ENCODE measurements at places on chromosomes 2 and 18.

DNA sequence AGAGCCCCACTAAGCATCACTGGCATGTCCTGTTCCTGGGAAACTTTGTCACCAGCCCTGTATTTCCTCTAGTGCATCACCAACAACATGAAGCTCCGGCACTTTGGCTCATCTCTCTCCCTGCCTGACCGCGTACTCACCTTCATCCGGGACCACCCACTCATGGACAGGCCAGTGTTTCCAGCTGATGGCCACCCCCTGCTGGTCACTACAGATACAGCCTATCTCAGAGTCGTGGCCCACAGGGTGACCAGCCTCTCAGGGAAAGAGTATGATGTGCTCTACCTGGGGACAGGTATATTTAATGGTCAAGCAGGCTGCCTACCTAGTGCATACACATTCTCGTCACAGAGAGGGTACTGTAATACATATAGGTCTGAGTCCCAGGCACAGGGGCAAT lies 21.0 kb downstream of the SEMA4F start:
- DNase-seq: no peak

- DNase-seq: no peak
These were observed 16.1 kb downstream of the ACOXL start for GRCh38 chr2:110748489-110748867.

DNA sequence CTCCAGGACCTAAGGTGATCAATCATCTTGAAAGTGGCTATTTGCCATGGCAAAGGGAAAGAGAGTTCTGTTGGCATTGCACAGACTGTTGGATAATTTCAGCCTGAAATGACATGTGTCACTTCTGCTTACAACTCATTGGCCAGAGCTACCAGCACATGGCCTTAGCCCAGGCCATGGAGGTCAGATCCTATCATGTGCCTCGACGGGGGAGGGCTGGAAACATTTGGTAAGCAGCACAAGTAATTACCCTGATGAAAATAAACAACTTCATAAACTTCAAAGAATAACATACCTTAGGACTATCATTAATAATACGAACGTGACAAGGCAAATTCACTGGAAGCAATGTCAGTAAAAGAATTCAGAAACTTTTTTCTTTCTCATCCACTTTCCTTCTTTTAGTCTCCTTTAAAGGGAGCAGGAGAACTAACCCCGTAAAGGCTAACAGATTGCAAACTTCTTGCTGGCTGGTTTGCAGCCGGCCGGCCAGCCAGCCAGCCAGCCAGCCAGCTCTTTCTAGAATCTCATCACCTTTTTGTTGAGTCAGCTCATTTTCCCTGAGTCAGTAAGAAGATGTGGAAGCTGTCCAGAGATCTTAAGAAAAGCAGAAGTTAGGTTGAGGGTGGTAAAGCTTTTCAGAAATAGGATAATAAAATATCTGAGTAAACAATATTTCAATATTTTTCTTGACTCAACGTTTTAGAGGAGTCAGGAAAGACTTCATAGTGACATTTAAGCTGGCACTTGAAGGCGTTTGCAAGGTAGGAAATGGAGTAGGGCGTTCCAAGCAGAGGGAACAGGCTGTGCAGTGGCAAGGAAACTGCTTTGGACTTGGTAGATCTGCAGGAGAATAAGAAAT lies 31.9 kb downstream of the CNRIP1 start:
- DNase-seq: no peak

- no peak for DNase-seq
These were observed 80.9 kb downstream of the PPP1R1C start for GRCh38 chr2:182066400-182067087.

- DNase-seq: no peak
These were observed 44.7 kb downstream of the ITSN2 start for GRCh38 chr2:24315669-24316068.

- no peak for DNase-seq
These were observed 38.6 kb downstream of the ST6GAL2 start for GRCh38 chr2:106847366-106847765.

GRCh38 chr2:95275151-95275515 lies 884 bp downstream of the PROM2 start:
- DNase-seq: no peak

DNA sequence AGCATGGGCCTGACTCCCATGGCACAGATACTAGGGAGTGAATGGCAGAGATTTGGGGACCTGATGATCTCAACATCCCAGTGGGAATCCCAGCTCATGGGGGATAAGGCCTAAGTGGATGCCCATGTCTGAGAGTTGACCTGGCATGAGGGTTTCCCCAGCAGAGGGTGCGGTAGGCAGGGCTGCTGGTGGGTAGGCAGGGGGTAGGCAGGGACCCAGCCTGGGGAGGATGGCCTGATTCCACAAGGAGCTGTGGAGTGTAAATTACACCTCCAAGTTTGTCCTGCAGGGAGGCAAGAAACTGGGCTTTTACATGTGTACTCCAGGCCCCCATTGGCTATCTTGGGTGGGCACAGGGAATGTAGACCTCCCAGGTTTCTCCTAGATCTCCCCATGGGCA lies 46.9 kb downstream of the INPP5D start:
- no peak for DNase-seq

DNA sequence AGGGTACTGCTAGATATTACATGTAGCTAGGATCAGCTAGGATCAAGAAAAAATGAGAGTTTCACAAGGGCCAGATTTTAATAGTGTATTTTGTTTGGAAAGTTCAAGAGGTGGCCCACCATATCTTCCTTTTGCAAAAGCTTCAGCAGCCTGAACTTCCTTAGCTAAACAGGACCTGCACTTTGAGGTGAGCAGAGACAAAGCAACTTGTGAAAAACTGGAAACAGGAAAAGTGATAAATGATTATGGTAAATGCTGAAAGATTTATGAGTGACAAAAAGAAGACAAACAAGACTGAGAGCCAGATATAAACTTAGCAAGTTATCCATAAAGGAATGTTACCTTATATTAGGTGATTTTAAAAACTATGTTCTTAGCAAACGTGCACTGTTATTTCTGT lies 123.6 kb downstream of the ZNF521 start:
- DNase-seq: no peak

GRCh38 chr2:219835493-219835892 lies 208.1 kb downstream of the SLC4A3 start:
- no peak for DNase-seq

DNA sequence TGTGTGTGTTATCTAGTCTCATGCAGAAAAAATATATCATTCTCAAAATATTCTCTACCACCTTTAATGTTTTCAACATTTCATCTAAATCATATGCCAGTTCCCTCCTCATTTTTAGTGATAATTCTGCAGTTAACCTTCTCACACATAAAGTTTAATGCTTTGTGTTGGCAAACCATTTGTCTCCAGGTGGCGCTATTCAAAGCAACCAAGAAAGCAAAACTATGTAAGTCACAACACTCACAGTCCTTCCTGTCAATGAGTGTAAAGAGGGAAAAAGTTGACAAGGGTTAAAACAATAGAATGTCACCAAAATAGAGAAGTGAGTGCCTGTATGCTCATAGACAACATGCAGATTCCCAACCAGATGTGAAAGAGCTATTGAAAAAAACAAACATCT lies 961.6 kb upstream of the LRRTM1 start:
- no peak for DNase-seq

- no peak for DNase-seq
These were observed 367.6 kb downstream of the RND3 start for GRCh38 chr2:150119819-150120218.

DNA sequence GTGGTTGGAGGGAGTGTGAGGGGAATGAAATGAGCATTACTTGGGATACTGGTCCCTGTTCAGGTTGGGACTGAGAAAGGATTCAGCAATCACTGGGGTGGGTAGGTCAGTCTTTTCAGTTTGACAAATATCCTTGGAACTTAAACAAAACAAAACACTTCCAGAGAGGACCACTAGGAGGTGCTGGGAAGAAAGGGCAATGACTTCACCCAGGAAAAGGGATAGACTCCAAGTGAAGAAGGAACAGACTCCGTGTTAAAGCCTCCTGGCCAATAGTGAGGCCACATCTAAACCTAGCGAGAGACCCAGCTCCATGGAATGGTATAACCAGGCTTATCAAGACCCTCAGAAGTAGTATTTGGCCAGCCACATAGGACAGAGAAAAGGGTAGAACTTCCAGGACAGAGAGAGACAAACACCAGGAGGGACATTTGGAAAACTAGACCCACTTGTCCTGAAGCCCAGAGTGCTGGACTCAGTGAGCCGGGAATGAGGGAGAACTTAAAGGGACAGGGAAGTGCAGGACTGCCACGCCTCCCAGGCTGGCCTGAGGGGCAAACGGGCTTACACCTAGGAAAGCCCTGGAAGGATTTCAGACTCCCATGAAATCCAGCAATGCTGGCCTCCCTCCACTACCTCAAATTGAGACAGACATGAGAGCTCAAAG lies 19.6 kb upstream of the KCNG3 start:
- DNase-seq: no peak

DNA sequence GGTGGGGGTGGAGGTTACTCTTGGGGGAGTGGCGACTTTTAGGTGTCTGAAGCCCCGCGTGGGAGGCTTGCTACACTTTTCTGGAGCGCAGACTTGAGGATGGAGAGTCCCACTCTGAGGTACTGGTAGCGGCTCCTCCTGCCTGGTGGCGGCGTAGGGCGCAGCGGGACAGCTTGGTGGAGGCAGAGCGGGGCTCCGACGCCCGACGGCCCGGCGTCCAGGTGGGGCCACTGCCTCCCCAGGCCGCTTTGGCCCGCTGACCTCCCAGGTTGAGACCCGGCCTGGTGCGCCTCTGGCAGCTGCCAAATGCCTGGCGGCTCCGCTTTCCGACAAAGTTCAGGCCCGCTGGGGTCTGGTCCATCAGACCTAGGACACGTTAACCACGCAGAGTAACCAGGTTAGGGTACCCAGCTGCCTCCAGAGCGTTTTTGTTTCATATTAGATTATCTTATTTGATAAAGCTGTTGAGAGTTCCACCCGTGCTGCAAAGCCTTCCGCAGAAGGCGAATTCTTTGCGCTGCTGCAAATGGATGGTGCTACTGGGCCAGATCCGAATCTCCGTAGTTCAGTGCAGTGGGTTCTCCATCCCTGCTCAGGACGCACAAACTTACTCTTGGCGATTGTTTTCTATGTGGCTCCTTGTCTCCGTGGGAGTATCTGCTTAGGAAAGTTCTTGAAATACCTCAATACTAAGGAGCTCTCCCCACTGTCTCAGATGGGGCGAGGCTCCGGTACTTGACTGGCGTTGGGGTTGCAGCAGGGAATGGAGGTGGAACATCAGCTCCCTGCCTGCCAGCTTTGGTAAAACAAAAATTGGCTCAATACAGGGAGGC lies 405.9 kb downstream of the XIRP2 start:
- DNase-seq: peak; percentile 17

DNA sequence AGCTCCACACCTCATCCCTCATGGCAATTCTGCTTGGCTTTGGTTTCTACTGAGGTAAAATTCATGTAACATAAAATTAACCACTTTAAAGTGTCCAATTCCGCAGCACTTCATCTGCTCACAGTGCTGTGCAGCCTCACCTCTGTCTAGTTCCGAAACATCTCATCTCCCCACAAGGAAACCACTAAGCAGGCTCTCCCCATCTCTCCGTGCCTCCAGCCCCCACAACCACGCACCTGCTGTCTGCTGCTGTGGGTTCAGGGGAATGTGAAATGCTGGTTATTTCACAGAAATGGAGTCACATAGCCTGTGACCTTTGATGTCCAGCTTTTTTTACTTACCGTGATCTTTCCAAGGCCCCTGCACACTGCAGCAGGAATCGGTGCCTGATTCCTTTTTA lies 7.7 kb upstream of the GPC1 start:
- DNase-seq: peak; percentile 5

DNA sequence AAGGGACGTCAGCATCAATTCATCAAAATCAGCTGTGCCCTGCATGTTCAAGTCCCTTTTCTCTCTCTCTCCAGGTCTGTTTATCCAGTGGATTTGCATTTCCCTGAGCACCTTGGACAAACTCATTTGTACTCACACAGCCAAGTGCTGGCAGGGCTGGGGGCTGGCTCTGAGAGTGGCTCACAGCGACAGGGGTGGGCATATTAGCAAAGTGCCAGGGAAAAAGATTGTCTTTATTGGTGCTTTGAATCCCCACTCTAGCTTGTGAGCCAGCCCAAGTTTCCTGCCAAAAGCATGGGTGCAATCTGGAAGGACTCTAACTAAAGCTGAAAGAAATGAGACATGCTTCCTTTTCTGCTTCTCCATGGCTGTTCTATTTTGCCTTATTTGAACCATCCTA lies 56.6 kb downstream of the ACOXL start:
- DNase-seq: no peak

DNA sequence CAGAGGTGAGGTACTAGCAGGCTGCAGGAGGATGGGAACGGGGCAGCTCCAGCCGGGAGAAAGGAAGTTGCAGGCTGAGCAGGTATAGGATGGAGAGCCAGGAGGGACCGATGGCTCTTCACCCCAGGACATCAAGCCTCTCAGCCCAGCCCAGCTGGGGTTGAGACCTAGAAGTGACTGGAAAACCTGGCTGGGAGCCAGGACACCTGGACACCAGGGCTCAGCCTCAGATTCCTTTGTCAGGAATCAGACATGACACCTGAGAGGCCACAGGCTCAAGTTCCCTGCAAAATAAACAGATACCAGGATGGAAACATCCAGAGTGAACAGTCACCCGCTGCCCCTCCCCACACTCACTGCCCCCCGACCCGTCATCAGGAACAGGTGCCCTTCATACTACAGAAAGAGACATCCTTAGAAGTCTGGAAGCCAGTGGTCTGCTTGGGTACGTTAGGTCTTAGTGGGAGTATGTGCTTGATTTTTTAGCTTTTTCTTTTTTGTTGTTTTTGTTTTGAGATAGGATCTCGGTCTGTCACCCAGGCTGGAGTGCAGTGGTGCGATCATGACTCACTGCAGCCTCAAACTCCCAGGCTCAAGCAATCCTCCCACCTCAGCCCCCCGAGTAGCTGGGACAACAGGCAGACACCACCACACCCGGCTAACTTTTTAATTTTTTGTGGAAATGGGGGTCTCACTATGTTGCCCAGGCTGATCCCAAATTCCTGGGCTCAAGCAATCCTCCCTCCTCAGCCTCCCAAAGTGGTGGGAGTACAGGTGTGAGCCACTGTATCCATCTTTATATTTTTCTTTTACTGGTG lies 95.7 kb upstream of the STPG4 start:
- no peak for DNase-seq

GRCh38 chr2:34423301-34423700 lies 824.2 kb upstream of the FAM98A start:
- DNase-seq: no peak

DNA sequence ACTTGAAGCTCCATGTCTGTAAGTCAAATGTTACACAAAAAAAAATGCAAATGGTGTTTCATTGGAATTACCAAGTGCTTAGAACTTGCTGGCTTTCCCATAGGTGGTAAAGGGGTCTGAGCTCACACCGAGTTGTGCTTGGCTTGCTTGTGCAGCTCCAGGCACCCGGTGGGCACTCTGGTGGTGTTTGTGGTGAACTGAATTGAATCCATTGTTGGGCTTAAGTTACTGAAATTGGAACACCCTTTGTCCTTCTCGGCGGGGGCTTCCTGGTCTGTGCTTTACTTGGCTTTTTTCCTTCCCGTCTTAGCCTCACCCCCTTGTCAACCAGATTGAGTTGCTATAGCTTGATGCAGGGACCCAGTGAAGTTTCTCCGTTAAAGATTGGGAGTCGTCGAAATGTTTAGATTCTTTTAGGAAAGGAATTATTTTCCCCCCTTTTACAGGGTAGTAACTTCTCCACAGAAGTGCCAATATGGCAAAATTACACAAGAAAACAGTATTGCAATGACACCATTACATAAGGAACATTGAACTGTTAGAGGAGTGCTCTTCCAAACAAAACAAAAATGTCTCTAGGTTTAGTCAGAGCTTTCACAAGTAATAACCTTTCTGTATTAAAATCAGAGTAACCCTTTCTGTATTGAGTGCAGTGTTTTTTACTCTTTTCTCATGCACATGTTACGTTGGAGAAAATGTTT lies 97.9 kb upstream of the IL1R2 start:
- no peak for DNase-seq

- DNase-seq: no peak
These were observed 51.1 kb downstream of the CTIF start for GRCh38 chr18:48589797-48590519.

- DNase-seq: no peak
These were observed 47.1 kb downstream of the FOSL2 start for GRCh38 chr2:28439763-28440162.
